ENCODE measurements at places on chromosomes 11 and 22.

DNA sequence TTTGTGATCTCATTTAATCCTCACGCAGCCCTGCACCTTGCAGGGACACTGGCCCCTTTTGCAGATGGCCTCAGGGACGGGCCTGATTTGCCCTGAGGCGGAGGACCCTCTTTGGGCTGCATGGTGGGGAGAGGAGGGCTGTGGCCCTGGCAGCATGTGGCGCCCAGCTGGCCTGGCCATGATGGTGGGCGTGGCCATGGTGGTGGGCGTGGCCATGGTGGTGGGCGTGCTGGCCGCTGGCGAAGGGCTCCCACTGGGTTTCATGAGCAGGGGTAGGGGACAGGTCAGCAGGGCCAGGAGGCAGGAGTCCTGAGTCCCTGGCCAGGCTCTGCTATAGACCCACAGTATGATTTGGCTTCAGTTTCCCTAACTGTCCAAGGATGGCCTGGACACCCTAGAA, 13.1 kb downstream of the WNT11 start:
- DNase-seq, result no peak

- DNase-seq, result no peak
Measured at GRCh38 chr22:38266120-38266519, 6.7 kb downstream of the TMEM184B start.

DNA sequence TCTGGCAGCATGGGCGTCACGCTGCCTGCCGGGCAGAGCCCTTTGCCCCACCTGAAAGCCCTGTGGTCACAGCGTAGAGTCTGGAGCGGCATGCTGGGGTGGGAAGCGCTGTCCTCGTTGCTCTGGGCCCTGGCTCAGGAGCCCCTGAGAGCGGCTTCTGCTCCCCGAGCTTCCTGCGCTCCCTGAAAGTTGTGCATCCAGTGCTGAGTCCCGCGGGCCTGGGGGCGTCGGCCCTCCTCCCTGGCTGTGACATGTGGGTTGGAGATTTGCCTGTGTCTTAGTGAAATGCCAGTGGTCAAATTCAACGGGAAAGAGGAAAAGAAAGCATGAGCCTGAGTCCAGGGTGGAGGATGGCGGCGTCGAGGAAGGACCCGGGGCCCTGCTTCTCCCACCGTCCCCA, 1208.0 kb downstream of the BRD1 start:
- DNase-seq, result no peak

GRCh38 chr11:95360377-95361075, 129.5 kb upstream of the SESN3 start:
- no peak for DNase-seq

GRCh38 chr22:18119409-18120110, 9.0 kb downstream of the TUBA8 start:
- DNase-seq, result no peak

- no peak for DNase-seq
Measured at GRCh38 chr11:68693484-68693882, 9.1 kb downstream of the GAL start.

- DNase-seq, result no peak
Measured at GRCh38 chr11:104771763-104772162, 126.5 kb downstream of the CASP12 start.

DNA sequence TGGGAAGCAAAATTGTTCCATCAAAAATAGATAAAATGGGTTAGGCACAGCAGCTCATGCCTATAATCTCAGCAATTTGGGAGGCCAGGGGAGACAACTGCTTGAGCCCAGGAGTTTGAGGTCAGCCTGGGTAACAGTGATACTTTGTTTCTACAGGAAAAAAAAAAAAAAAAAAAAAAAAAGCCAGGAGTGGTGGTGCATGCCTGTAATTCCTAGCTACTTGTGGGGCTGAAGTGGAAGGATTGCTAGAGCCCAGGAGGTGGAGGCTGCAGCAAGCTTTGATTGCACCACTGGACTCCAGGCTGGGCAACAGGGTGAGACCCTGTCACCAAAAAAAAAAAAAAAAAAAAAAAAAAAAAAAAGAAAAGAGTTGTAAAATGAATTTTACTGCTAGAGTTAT, 49.6 kb downstream of the KIF18A start:
- DNase-seq, result peak; percentile 11

- DNase-seq, result no peak
Measured at GRCh38 chr22:29345932-29346331, 30.4 kb upstream of the RASL10A start.
